Lung (tissue), 17 donors: ENCODE measurements at places on chromosomes 6 and 20. TPM values are rescaled to one million over a fixed set of nuclear protein-coding genes. Genes with fewer than 3 reads are reported as not detected.

GRCh38 chr6:13635948-13636658, 21.0 kb downstream of the NOL7 start:
- no peak for DNase-seq

- DNase-seq: no peak
Observed at GRCh38 chr6:28794175-28795002, 129.4 kb downstream of the TRIM27 start.

GRCh38 chr20:53750827-53751619, 157.4 kb upstream of the ZNF217 start:
- DNase-seq: peak; percentile 91

DNA sequence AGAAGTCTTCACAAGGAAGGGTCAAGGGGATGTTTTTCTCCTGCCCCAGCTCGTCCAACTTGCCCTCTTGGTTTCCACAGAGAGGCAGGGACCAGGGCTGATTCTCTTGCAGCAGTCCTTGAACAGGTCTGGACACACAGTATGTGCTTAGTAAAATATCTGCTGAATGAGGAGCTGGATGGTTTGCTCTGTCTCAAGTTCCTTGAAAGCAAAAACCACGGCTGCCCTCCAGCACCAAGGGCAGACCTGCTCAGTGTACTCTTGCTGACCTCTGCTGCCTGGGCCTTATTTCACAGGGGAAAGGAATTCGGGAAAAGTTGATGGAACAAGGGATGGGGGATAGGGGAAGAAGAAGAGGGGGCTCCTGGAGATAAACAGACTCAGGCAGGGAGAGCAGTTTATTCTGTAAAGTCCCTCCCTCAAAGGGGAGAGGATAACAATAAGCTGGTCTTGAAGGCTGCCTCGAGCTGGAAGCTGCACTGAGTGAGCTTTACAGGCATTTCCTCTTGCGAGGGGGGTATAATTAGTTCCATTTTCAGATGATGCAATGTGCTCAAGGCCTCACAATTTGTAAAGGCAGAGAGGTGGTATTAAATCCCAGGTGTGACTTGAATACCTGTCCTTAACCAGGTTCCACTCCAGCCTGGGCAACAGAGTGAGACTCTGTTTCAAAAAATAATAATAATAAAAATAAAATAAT, 10.3 kb downstream of the KCNK5 start:
- DNase-seq: peak; percentile 65

DNA sequence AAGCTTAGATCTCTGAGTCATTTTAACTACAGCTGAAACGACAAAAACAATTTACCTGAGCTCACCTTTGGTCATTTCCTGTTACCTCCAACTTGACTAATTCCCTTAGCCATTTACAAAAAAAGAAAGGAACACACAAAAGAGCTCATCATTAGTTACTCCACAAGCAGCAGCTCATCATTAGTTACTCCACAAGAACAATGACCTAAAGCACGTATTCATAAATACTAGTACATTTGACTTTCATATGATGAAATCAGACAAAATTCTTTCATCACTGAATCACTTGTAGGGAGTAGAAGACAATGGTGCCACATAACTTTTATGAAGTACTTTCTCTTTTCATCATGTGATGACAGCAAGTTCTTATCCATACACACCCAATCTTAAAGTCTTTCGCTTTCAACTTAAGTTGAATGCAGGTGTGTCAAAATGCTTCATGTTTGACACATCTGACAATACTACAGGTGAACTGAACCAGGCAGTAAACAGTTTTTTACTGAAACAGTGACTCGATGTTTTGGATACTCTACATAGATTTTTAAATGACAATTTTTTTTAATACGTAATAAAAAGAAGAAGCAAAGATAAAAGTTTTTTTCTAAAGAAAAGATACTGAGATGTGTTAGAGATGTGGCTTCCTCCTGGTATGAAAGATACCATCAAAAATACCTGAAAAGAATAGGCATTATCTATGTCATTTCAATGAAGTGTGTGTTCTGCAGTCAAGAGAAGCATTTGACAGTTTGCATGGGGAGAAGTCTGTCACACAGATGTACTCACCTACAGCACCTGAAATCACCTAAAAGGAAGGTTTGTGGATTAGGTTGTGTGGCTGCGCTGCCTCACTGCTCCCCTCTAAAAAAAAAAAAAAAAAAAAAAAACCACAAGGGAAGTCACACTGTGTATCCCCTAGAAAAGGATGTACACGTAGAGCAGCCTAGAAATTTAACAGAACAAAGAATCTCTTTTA, 109.1 kb downstream of the PRDM1 start:
- DNase-seq: no peak

DNA sequence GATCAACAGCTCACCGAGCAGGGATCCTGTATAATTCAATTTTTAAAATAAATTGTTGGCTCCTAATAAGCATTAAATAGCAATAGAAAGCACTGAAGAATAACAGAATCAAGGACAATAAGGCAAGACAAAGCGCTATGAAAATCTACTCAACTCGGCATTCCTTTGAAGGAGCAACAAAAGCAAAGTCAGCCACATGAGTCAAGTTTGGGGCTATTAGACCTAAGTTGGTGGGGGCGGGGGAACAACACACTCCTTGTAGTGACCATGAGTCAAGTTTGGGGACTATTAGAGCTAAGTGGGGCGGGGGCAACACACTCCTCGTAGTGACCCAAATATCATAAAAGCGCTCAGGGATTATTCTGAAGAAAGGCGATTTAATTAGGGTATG, 120.0 kb downstream of the FOXC1 start:
- no peak for DNase-seq

DNA sequence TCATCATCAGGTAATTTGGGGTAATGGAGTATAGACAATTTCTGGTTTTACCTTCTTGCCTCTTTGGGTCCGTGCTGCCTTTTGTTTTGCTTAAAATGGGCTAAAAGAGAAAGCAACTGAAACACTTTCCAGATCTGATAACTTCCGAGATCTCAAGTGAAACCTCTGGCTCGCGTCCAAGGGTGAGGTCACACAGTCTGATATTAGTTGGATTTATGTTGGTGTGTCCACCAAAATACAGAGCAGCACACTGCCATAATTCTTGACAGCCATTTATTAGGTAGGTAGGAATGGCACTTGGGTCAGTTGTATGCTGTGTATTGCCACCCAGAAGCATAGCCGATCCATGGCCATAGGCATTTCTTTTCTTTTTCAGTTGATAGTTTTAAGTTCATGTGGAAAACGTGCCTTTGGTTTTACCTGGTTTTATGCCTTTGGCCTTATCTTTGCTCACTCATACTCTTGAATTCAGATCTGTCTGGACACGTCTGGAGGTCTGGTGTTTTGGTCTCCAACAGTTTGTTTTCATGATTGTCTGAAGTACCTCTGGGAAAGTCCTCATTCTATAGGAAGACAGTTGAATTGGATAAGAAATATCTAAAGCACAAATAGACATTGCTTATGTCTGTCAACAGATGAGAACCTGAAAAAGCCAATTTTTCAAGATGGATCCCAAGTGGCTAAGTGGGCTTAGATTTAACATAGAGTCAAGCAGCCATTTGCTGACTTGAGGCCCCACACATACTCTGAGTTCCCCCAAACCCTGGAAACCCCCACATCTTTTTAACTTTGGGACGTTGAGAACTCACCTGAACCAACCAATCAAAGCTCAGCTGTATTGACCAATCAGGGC, 320.8 kb downstream of the SOX4 start:
- DNase-seq: peak; percentile 78

- no peak for DNase-seq
Observed at GRCh38 chr20:4493386-4493785, 228.3 kb upstream of the PRND start.

- DNase-seq: no peak
Observed at GRCh38 chr6:10478187-10479040, 42.7 kb upstream of the GCNT2 start.

- peak; percentile 94 for DNase-seq
Observed at GRCh38 chr6:17032988-17033634, 68.7 kb upstream of the STMND1 start.

DNA sequence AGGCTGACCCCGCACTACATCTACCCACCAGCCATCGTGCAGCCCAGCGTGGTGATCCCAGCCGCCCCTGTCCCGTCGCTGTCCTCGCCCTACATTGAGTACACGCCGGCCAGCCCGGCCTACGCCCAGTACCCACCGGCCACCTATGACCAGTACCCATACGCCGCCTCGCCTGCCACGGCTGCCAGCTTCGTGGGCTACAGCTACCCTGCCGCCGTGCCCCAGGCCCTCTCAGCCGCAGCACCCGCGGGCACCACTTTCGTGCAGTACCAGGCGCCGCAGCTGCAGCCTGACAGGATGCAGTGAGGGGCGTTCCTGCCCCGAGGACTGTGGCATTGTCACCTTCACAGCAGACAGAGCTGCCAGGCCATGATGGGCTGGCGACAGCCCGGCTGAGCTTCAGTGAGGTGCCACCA, 16.4 kb downstream of the RBM38 start:
- DNase-seq: no peak

GRCh38 chr20:33475381-33476152, 14.3 kb upstream of the CBFA2T2 start:
- DNase-seq: peak; percentile 34

GRCh38 chr20:3821996-3822395, 1.6 kb downstream of the AP5S1 start:
- no peak for DNase-seq

DNA sequence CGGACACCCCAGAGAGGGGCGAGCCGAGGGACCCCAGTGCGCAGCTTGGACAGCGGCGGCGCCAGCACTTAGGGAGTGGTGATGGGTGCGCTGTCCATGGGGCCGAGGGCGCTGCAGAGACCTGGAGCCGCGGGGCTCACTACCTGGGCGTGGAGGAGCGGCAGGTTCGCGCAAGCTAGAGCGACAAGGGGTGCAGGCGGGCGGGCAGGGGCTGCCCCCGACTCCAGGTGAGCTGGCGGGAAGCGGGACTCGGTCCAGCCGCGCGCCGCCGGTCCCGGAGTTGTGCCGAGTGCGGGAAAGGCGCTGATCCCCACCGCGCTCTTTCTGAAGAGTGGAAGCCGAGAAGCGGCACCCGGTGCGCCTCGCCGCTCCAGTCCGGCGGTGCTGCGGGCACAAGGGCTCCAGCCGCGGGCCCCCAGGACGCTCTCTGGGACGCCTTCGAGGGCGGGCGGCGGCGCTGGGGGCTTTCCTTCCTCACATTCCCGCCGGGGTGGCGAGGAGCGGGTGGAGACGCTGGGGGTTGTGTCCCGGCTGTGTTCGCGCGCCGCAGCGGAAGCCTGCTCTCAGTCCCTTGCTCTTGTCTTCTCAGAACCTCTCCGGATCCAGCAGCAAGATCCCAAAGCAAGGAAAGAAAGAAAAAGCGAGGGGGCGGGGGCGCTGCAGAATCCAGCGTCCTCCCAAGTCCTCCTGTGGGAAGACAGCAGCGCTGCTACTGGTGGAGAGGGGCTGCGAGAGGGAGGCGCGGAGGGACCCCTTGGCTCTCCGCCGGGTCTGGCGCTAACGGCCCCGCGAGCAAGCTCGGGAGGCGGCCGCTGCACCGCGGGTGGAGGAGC, at the start of gene B3GAT2:
TSS of gene B3GAT2 (minus strand) at position 610 of the 833 bp plus-strand sequence. CDS start 631 bp downstream, outside the sequence.
- DNase-seq: peak; percentile 74

DNA sequence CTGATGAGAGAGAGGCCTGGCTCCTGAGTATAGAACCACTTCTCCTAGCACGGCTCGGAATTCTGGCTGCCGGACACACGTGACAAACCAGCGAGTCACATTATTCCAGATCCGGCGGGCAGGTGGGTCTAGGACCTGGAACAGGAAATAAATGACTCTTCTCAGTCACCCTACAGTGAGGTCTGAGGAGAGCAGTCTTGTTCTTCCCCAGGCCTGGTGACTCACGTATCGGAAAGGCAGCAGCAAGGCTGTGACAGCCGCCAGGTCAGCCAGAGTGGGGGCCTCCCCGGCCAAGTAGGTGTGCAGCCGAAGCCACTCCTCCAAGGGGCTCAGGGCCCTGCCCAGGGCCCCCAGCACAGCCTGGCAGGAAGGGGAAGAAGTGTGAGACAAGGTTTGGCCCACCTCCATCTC, 2.8 kb downstream of the VARS1 start:
- no peak for DNase-seq

DNA sequence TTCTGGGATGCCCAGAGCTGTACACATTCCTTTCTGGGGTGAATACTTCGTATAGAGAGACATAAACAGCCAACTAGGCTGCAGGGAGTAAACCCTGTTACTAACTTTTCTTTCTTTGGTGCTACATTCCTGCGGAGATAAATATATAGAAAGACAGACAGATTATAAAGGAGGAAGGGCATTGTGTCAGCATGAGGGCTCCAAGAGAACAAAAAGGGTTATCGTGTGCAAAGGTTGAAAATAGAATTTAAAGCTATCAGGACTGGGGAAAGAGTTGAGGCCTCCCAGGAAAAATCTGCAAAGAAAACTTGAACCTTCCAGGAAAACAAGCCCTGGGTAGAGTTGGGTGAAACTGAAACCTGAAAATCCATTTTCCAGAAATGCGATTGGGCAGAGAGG, 68.0 kb downstream of the TMEM170B start:
- no peak for DNase-seq

DNA sequence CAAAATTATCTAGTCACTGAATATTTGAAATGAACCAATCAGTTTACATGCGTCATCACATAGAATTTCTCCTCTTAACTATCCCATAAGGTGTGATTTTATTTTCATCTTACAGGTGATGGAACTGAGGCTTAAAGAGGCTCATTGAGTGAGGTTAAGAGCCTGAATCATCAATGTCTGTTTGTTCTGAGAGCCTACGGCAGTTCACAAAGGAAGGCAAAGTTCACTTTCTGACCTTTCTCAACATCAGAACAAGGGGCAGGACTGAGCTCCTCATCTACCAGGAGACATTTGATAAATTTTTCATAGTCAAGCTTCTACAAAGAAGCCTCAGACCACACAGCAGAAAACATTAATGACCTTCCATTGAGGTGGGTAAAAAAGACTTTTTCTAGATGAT, 54.9 kb upstream of the OLIG3 start:
- DNase-seq: no peak

- DNase-seq: no peak
Observed at GRCh38 chr20:10115021-10115420, 80.2 kb downstream of the ANKEF1 start.

DNA sequence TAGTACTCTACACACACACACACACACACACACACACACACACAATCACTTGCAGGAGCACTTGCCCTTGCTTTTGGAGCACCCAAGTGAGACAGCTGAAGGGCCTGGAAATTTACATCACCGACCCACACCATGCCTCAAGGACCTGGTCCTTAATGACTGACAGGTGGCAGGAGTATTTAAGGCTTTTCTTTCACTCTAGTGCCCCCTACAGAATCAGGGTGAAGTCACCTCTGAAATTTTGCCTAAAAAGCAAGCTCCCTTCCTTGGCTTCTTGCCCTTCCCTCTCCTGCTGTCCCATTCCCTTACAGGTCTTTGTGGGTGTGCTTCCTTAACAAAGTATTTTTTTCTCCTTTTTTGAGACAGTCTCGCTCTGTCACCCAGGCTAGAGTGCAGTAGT, 353.5 kb upstream of the IRAK1BP1 start:
- no peak for DNase-seq

The LTV1 gene
- 15.6 TPM for total RNA-seq

The TUBB gene
- 292 TPM for total RNA-seq

The SLPI gene
- 1,312 TPM for total RNA-seq

The PRR18 gene
- 2.9 TPM for total RNA-seq

The VIP gene
- 1.3 TPM for total RNA-seq

The HLA-C gene
- total RNA-seq: 125 TPM

The TCEA2 gene
- total RNA-seq: 32.8 TPM
